ENCODE measurements at places on chromosomes 6 and 20.

DNA sequence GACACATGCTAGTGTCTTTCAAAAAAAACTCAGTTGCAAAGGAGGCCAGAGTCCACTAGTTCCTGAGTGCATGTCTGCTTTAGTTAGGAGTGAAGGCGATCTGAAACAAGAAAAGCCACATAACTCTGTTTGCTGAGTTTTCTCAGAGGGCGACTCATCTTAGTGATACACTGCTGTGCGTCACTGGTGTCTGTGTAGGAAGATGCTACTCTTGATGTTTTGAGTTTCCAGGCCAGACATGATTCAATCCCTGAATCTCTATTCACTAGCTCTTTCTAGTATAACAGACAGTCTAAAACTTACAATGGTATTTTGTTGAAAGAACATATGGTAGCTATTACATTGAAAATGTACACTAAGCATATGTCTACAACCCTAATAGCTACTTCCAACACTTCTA, 60.9 kb downstream of the GFRAL start:
- DNase-seq: no peak

- no peak for DNase-seq
These were observed 90.7 kb downstream of the TRERF1 start for GRCh38 chr6:42361036-42361435.

GRCh38 chr6:44439270-44440045, 52.0 kb downstream of the CDC5L start:
- DNase-seq: no peak

DNA sequence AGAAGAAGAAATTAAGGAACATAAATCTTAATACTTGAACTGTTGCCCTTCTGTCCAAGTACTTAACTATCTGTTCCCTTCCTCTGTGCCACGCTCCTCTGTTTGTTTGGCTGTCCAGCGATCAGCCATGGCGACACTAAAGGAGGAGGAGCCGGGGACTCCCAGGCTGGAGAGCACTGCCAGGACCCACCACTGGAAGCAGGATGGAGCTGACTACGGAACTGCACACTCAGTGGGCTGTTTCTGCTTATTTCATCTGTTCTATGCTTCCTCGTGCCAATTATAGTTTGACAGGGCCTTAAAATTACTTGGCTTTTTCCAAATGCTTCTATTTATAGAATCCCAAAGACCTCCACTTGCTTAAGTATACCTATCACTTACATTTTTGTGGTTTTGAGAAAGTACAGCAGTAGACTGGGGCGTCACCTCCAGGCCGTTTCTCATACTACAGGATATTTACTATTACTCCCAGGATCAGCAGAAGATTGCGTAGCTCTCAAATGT, 17.1 kb downstream of the IRF4 start:
- DNase-seq: no peak

DNA sequence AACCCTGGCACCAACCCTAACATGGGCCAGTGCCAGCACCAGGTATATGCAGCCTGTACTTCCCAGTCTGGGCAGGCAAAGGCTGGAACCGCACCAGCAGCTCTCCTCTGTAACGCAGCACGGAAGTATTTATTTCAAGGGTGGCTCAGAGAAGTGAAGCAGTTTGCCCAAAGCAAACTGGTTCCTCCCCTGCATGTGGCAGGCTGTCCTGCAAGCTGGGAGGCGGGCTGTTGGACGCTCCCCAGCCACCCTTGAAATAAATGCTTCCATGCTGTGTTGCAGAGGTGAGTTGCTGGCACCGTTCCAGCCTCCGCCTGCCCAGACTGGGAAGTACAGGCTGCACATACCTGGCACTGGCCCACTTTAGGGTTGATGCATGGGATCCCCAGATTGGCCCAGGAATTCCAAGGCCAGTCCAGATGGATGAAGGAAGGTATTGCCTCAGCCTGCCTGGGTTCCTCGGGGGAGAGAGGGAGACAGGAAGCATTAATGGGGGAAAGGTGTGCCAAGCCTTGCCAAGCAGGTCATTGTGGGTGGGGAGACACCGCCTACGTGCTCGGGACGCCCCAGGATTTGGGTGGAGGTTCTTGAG, 49.8 kb downstream of the PPARD start:
- DNase-seq: no peak

DNA sequence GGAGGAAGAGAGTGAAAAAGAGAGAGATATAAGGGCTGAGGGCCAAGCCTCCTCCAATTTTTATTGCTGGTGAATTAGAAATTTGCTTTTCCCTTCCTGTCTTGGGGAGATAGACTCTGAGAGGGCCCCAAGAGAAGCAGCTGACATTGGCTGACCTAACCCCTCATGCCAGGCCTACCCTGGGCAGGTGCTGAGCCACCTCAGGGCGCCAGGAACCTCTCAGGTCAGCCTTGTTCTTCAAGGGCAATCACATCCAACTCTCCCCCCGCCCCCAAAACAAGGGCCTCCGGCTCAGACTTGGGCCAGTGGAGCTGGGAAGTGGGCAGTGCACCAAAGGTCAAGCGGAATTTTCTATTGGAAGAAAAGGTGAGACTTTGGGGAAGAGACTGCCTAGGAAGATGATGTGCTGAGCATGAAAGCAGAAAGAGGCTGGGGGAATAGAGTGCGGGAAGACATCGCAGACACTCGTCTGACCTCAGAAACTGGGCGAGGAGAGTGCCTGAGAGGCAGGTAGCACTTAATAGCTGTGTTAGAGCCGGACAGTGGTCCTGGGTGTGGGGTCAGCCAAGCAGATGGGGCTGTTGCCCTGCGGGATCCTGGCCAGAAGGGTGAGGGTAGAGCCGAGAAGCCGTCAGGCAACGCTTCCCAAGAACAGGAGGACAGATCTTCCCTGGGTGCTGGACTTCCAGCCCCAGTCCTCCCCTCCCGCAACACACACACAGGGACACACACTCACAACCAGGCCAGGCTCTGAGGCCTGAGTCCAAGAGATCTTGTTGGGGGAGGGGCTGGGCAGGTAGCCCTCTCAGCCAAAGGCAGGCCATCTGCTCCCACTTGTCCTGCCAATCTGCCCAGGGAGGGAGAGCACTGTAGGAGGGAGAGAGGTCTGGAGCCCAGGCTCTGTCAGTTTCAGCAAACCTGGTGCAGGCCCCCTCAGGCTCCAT, 3.7 kb upstream of the FASTKD5 start:
- DNase-seq: no peak

GRCh38 chr20:19958219-19958618, 58.9 kb upstream of the NAA20 start:
- no peak for DNase-seq

DNA sequence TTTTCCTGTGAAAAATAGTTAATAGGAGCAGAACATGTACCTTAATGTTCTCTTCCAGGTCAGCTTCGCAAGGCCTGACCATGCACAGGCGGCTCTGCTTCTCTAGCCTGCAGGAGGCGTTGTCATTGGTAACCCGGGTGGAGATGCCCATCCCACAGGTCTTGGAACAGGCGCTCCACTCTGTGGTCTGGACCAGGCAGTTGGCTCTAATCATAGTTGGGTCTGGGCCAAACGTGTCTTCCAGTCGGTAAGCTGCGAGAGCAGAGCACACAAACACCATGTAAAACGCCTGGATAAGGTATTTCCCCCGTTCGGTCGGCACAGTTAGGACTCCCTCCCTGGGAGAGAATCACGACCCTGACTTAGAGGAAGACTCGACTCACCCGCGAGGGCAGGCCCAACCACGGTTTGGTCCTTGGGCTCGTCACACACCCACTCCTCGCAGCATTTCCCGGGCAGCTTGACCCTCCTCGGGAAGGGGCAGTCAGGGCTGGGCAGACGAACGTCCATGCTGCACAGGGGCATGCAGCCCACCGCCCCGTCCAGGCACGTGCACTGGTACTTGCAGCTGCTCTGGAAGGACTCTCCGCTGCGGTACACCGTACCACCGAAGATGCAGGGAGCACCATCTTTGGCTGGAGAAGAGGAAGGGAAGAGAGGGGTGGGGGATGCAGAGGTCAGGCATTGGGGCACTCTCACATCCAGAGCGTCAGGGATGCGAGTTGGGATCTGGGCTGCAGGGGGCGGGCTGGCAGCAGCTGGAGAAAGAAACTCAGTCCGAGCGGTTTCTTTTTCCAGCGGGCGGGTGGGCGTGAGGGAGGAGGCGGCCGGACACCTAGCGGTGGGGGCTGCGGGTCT, 1.0 kb downstream of the CCN2 start:
- no peak for DNase-seq

GRCh38 chr6:21228876-21229460, 364.6 kb upstream of the SOX4 start:
- no peak for DNase-seq

- DNase-seq: no peak
These were observed 1.1 kb downstream of the TCP1 start for GRCh38 chr6:159788276-159788675.

GRCh38 chr6:87444362-87444761, 28.4 kb upstream of the SLC35A1 start:
- no peak for DNase-seq
